ENCODE measurements at places on chromosomes 11 and 22.
A peak's percentile ranks its signal among the peaks of the same experiment; 100 is the strongest.

DNA sequence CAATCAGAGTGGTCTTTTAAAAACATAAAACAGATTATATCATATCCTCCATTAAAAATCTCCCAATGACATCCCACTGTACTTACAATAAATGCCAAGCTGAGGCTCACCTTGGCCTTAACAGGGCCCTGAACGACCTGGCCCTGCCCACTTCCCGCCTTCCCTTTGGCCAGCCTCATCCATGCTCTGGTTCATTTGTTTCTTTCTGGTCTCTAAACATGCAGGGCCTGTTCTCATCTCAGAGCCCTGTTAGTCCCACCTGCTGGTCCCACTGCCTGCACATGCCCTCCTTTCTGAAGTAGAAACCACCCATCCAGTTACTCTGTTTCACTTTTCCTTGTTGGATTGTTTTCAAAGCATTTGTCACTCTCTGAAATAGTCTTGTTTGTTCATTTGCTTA, 227.4 kb downstream of the INSC start:
- no peak for DNase-seq

- DNase-seq: no peak
These were observed 87.9 kb downstream of the INSC start for GRCh38 chr11:15202626-15203025.

GRCh38 chr11:44597358-44598012, 32.0 kb downstream of the CD82 start:
- no peak for DNase-seq

GRCh38 chr22:44678556-44679305, 23.3 kb upstream of the PRR5 start:
- no peak for DNase-seq

GRCh38 chr11:61709572-61709971, 29.4 kb downstream of the DAGLA start:
- DNase-seq: no peak

DNA sequence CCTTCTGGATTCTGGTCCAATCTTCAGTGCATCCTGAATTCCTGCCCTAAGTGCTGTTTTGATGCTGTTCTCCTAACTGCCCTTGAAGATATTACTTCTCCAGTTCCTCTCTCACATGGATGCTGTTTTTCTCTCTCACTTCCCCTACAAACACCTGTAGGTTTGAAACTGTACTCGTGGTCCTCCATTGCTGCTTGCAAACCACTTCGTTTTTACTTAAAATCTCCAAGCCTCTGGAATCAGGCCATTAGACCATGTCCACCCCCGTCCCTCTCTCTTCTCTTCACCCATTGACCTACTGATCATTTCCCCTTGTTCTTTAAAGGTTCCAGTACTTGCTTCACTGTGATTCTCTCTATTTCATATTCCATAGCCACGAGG, 988.1 kb downstream of the NTM start:
- DNase-seq: no peak

DNA sequence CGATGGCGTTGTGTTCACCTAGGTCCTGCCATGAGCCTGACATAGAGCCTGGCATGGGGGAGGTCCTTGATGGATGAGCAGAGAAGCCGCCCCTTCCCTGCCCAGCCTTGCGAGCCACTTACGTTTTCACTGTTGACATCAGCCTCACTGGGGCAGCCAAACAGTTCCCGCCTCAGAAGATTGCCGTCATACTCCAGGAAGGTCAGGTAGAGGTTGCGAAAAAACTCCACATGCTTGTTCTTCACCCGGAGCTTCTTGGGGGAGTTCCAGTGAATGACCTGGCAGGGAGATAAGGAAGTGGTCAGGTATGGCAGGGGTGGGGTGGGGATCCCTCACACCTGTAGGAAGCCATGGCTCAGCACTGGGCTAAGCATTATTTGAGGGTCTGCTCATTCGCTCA, 279.3 kb upstream of the SYN3 start:
- no peak for DNase-seq

DNA sequence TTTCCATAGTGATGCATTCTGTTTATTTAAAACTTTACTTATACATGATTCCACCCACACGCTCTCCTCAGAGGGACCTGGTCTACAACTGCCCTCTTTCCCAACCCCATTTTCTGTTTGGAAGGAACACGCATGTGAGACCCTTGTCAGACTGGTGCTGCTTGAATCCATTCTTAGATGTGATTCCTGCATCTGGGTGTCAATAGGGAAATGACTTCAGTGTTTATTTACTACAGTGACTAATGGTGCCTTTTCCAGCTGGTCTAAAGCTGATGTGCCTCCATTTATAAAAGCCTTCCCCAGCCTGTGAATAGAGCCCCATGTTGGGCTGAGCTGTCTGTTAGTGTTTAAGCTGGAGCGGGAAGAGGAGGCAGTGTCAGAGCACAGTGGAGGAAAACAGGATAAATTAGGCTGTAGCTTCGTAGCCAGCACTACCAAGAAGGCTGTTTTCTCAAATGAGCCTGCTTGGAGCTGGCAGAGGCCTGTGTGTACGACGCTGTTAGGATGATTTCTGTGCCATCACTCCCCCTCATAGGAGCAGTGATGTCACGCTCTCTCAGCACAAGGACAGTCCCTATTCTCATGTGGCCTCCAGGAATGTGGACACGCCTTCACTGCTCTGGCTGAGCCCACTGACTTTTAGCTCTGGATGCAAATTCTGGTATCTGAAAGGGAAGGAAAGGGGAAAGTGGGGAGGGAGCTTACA, 18.9 kb upstream of the C11orf96 start:
- DNase-seq: no peak

DNA sequence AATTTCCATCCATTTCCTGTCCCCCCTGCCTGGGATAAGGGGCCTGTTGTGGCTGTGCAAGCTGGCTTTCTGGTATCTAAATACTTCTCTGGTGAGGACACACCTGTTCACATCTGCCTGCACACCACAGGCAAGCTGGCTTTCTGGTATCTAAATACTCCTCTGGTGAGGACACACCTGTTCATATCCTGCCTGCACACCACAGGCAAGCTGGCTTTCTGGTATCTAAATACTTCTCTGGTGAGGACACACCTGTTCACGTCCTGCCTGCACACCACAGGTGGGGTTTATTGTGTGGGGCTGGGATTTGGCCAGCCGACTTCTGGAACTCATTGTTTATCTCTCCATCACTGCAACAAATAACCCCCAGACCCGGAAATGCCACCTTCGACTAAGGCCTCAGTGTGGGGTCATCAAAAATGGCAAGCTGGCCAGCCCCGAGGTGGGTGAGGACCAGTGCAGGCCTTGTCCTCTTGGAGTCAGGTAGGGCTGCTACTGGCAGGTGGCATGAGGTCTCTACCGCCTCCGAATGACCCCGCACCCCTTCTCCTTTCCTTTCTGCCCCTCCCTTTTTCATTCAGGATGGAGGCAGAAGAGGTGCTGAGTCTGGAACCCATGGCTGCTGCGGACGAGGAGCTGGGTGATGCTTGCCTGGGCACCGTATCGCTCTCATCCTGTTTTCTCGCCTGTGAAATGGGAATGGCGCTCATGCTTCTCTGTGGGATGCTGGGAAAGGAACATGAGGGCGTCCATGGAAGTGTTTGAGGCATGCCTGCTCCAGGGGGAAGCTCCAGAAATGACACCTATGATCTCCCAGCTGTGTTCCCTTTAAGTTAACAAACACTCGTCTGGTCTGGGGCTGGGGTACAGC, 43.5 kb upstream of the MYEOV start:
- DNase-seq: no peak

DNA sequence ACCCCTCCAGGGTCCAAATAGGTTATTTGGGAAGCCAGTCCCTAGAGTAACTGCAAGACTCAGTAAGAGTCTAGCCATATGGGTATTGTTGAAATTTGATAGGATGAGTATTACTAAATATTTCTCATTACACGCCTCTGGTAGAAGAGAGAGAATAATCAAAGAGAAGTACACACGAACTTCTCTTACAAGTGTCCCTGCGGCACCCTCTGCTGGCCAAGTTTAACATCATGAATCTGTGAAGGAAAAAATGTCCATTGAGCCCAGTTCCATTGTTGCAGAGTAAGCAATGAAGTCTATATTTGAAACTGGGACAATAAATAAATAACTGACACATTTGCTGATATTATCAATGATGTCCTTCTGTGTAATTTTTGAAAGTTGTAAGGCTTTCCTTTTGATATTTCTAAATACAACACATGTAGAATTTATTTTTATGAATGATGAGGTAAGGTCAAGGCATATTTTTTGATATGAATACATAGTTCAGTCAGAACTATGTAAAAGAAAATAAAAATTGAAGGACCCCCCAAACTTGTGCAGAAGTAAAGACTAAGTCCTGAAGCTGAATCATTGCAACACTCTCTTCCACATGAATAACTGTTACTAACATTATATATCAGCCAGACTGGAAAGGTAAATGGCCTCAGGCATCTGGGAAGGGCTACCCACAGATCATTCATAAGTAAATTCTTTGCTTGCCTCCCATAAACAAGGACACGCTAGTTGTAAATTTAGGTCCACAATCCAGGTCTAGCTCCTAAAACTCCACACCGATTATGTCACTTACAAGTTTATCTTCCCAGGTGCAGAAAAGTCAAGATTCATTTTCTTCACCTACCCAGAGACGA, 10.0 kb downstream of the OR51L1 start:
- peak; percentile 26 for DNase-seq

- no peak for DNase-seq
These were observed 143.5 kb downstream of the MIAT start for GRCh38 chr22:26800858-26801257.

DNA sequence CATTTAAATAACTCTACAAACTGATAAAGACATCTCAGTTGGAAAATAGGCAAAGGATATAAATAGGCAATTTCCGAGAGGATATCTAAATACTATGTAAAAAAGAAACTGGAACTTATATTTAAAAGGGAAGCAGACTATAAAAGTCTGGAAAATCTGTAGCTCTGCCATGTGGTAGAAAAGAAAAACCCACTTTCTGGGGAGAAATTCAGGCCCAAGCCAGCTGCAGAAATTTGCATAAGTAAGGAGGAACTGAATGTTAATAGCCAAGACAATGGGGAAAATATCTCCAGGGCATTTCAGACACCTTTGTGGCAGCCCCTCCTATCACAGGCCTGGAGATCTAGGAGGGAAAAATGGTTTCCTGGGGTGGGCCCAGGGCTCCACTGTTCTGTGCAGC, 97.8 kb upstream of the ZBED5 start:
- no peak for DNase-seq

- DNase-seq: no peak
These were observed 147.1 kb downstream of the CHST1 start for GRCh38 chr11:45518141-45518832.

DNA sequence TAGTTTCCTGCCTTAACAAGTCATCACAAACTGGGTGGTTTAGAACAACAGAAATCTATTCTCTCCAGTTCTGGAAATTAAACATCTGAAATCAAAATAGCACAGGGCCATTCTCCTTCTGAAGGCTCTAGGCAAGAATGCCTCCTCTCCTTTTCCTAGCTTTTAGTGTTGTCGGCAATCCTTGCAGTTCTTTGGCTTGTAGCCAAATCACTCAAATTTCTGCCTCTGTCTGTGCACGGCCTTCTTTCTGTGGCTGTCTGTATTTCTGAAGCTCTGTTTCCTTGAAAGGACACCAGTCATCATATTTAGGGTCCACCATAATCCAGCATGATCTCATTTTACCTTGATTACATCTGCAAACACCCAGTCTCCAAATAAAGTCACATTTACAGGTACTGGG, 795.5 kb downstream of the METTL15 start:
- DNase-seq: no peak

- no peak for DNase-seq
These were observed 153.1 kb downstream of the UVRAG start for GRCh38 chr11:75968021-75968625.

- DNase-seq: no peak
These were observed 1.9 kb downstream of the RHBDD3 start for GRCh38 chr22:29265929-29266328.

- DNase-seq: no peak
These were observed 103.5 kb upstream of the OR5AK2 start for GRCh38 chr11:56885177-56885576.

GRCh38 chr11:113729456-113729855, 23.3 kb upstream of the TMPRSS5 start:
- DNase-seq: no peak
